ENCODE measurements at places on chromosomes 12 and 14.

DNA sequence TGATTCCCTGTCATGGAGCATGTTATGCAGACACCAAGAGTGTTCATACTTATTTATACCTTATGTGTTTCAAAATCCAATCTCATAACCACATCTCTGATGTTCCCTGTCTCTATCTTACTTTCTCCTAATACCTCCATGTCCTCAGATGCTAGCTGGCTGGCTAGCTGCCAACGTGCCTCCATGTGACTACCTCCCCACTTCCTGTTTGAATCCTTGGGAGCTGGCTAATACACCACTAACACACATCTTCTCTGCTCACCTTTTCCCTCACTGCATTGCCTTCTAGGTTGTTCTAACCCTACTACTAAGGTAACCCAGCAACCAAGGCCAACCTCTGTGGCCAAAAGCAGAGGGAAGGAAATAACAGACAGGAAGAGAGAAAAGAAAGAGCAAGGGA is 27.3 kb downstream of the TTC5 start:
- no peak for DNase-seq

DNA sequence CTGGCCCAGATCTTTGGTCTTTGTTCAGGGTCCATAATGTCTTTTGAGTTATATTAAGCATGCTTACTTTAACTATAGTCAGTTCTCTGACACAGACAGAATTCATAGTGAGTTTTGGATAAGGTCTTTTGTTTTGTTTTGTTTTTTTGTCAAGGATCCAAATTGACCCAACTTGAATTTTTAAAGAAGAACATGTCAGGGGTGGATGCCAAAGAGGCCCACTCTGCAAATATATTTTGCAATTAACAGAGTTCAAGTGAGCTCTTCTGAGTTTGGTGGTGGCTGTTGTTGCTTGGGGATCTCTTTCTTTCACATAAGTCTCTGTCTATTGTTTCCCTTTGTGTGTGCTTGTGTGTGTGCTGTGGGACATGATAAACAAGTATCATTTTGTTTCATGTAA is 34.4 kb upstream of the PMCH start:
- DNase-seq = no peak

GRCh38 chr12:54390176-54390667 is 5.7 kb upstream of the ZNF385A start:
- no peak for DNase-seq

DNA sequence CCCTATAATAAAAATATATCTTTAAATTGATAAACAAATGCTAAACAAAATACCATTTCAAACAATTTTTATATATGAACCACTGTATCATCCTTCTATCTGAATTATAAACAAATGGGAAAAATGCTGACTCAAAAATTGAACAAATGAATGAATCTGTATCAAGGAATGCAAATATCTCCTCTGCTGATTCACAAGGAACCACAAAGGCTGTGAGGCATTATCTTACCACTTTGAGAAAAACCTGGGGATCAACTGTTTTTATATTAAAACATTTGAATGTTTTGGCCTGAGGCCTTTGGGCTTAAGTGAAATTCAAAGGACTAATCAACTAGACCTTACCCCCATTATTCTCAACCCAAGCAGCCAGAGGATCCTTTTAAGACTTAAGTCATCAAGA is 86.3 kb downstream of the EML5 start:
- no peak for DNase-seq

DNA sequence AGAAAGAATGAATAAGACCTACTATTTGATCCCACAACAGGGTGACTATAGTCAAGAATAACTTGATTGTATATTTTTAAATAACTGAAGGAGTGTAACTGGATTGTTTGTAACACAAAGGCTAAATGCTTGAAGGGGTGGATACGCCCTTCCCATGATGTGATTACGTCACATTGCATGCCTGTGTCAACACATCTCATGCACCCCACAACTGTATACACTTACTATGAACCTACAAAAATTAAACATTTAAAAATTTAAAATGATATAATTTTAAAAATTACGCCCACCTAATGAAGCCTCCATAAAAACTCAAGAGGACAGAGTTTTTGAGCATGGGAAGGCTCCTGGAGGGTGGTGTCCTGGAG is 94.5 kb downstream of the SCARB1 start:
- no peak for DNase-seq

- DNase-seq = peak; percentile 56
Observed at GRCh38 chr12:131929581-131930456, 743 bp downstream of the PUS1 start.

- DNase-seq = no peak
Observed at GRCh38 chr12:114500775-114501473, 95.0 kb upstream of the TBX5 start.

GRCh38 chr12:125033288-125033687 is 31.9 kb upstream of the AACS start:
- no peak for DNase-seq

DNA sequence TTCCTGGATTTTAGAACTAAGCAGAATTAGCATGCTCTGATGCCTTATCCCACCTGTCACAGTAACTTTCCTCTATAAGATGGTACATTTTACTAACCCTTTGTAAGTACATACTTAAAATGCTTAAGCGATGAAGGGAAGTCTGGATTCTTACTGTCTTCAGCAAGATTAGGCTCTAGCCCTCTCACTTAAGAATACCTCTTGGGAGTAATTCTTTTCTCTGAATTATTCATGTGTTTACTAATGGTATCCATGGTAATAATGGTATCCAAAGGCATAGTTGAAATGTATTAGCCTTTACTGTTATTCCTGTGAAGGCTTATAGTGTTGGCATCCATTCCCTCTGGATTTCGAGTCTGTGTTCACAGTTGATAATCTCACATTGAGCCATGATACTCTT is 176.9 kb downstream of the MON2 start:
- DNase-seq = no peak

DNA sequence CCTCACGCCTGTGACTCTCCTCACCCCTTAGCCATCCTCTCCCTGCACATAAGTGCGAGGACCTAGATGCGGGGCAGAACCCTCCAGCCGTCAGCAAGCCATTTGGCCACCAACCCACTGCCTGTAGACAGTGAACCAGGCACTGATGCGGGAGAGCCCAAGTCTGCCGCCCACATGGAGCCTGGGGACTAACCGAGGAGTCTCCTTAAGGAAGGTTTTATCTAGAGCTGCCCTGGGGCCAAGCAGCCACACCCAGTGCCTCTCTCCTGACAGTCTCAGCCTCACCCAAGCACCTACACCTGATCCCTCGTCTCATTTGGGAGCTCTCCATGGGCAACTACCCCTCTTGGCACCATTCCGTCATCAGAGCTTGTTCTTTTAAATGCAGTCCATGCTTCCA is 72.7 kb downstream of the CHGA start:
- no peak for DNase-seq

DNA sequence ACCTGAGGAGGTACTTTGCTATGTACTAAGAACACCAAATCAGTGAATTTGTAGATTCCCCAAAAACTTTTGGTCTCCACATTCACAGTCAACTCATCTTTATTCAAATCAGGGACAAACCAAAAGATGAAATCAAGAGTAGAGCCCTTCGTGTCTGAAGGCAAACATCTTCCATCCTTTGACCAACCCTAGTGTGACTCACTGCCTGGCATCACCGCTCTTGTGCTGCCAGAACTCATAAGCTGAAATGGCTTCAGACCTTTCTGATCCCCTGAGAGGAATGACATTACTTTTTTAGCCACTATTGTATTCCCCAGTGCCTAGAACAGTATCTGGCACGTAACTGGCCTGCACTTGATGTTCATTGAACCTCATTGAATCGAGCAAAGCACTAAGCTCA is 50.1 kb downstream of the GOLGA5 start:
- DNase-seq = no peak

GRCh38 chr14:101760138-101761011 is 1.1 kb upstream of the PPP2R5C start:
- DNase-seq = peak; percentile 96

DNA sequence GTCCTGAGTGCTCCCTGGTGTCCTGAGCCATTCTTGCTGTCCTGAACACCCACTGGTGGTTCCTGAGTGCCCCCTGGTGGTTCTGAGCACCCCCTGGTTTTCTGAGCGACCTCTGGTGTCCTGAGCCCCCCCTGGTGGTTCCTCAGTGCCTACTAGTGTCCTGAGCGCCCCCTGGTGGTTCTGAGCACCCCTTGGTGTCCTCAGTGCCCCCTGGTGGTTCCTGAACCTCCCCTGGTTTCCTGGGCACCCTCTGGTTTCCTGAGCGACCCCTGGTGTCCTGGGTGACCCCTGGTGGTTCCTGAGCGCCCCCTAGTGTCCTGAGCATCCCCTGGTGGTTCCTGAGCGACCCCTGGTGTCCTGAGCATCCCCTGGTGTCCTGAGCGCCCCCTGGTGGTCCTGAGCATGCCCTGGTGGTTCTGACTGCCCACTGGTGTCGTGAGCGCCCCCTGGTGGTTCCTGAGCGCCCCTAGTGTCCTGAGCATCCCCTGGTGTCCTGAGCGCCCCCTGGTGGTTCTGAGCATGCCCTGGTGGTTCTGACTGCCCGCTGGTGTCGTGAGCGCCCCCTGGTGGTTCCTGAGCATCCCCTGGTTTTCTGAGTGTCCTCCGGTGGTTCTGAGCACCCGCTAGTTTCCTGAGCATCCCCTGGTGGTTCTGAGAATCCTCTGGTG is 473.1 kb downstream of the TMEM121 start:
- DNase-seq = peak; percentile 72

DNA sequence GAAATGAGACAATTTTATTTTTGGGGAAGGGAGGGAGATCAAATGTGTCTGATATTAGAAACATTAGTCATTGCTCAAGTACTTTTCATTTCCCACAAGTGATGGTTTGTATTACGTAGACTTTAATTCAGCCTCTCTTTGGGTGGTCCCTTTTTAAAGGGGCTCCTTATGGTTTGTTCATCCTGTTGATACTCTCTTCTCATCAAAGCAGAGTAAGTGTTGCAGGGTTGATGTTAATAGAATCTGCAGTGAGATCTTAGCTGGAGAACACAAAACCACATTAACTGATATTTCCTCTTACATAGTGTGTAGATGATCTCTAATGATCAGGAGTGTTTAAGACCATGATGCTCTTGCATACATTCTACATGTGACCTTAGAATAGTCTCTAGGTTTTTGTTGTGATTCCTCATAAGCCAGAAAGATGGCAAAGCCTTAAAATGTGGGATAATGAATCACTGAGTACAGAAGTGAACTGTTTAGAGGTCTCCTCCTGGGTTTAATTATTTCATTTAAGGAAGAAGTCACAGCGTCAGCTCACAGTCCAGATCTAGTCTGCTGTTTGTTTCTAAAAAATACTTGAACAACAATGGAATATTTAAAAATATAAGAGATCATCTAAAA is 87.4 kb upstream of the PTPRR start:
- no peak for DNase-seq

GRCh38 chr14:101813171-101813759 is 51.8 kb downstream of the PPP2R5C start:
- no peak for DNase-seq

DNA sequence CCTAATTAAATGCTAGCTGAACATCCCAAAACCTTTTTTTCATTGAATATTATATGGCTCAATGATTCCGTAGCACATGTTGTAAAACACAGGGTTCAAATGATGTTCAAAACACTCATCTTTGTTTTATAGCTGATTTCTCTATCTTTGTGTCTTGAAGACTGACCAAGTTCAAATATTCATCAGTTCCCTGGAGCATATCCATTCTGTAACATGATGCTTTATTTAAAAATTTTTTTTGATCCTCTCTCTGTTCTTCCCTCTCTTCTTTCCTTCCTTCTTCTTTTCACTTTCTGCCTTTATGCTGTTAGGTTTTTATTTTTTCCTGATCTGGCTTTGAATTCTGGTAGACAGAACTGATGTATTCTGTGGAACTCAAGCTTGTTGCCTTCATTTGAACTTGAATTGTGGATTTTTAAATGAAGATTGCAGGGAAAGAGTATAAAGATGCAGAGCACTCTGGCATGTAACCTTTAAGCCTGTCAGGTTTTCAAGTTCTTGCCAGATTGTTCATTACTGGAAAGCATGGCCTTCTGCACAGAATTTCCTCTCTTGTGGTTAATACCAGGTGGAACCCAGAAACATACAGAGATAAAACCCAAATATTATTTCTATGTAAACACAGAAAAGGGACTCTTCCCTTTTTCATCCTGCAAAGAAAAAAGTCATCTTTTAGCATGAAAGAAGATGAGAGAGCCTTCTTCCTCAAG is 39.5 kb downstream of the PROX2 start:
- DNase-seq = no peak

DNA sequence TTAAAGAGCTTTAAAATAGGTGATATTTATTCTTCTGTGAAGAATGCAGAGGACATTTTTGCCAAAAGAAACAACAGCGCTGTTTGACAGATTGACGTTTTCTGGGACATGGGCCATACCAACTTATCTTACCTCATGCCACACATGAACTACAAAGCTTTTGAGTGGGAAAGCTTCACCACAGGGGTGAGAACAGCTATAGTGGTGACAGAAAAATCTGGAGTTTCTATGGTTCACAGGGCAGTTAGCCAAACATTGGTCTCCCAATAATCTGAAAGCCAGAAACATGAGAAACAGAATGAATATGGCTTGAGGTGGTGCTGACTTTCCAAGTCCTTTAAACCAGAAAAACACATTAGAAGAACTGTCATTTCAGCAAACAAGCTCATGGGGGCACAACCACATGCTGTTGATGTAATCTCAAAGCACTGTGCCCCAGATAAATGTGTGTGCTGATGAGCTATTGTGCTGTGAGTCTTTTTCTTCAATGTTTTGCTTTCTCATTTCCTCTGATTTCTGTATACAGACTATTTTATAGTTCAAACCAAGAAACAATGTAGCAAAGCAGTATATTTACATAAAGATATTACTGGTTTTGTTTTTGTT is 905.4 kb downstream of the SLC16A7 start:
- peak; percentile 12 for DNase-seq

- no peak for DNase-seq
Observed at GRCh38 chr12:31790759-31791158, 61.9 kb upstream of the AMN1 start.

DNA sequence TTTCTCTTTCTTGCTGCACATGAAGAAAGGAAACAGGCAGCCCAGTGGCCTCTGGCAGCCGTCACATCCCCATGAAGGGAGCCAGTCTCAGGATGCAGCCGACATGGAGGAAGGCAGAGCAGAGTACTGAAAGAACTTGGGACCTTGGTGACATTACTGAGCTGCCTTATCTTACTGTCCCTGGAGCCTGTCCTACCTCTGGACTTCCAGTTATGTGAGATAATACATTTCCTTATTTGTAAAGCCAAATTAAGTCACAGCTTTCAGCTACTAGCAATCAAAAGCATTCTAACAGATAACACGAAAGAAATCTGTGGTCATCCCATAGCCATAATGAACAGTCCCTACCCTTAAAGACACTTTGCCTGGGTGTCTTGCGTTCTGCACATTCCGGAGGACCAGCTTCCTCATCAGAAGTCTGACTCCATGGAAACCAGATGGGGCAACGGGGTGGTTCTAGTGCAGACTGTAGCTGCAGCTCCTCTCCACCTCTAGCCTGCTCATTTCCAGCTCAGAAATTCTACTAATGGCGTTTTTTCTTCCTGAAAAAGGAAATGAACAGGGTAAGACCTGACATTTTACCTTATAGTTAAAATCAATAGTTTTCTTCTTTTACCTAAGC is 7.8 kb upstream of the EGLN3 start:
- DNase-seq = no peak
